ENCODE measurements at places on chromosomes 2 and 18.

DNA sequence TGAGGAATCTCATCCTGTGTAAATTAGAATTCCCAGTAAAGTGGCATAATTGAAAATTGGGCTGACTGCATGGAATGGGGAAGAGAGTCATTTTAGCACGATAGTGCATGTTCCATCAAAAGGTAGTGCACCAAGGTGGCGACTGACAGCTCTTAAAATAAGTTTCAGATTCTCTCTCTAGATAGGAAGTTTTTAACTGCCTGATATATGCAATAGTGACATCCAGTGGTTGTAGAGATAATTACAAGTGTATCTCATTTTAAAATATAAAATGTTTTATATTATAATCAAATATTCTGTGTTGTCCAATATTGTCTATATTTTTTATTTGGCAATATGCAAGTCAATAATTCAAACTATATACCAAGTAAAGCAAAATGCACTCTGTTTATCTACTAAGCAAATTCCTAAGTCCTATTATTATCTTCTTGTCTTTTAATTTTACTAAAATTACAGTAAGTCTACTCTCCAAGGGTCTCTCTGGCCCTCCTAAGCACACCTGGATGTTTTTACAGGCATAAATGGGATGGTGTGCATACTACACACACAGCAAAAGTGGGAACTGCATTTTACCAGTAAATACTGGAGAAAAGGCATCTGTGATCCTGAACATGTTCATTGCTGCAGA, 397.7 kb upstream of the HNRNPA3 start:
- no peak for DNase-seq

DNA sequence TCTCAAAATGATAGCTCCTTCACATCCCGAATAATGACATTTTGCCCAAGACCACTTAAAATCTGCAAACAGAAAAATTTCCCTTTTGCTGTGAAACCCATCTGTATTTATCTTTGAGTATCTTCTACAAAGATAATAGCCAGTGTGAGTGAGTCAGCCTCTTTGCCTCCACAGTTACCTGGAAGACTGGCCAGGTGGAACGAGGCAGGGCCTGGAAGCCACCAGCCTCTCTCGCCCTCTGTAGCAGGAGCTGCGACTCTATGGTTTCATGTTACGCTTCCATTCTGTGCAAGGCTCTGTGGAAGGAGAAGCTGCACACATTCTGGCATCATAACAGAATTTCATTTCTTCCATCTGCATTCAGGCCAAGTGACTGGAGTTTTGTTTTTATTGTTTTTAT, 9.5 kb downstream of the ELP2 start:
- no peak for DNase-seq

DNA sequence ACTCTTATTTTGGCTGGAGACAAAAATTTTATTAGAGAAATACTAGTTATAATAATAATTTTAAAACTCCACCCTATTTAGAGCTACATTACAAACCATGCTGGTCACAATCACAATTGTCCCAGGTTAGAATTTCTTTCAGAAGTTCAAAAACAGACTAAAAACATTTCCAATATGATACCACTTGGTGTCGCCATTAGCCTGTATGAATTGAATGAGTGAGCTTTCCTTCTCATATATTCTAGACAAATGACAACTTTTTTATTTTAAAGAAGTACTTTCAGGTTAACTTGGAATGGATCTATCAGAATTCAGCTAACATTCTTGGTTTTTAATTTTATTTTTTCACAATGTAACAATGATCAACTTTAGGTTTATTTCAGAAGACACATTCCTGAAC, 48.0 kb downstream of the SERPINB8 start:
- DNase-seq = no peak

DNA sequence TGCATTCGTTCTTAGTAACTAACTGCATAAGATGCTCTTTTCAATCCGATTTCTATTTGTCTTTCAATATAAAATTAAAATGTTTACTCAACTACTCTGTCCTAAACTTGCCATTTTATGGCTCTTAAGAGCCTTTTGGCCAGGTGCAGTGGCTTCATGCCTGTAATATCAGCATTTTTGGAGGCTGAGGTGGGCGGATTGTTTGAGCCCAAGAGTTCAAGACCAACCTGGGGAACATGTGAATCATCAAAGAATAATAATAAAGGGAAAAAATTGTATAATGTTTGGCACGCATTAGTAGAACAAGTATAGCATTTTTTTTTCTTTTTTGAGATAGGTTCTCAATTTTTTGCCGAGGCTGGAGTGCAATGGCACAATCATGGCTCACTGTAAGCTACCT, 92.5 kb downstream of the C2orf74 start:
- no peak for DNase-seq

DNA sequence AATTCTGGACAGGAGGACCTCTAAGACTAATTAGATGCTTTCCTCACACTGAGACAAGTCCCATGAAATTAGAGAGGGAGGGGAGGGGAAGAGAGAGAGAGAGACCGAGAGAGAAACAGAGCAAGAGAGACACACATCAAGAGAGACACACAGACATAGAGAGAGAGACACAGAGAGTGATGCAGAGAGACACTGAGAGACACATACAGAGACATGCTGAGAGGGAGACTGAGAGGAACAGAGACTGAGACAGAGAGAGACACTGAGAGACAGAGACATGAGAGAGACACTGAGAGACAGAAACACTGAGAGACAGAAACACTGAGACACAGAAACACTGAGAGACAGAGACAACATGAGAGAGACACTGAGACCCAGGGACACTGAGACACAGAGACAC, 250.8 kb downstream of the TNS1 start:
- DNase-seq = no peak

- no peak for DNase-seq
Measured at GRCh38 chr2:231957913-231958763, 3.4 kb upstream of the DIS3L2 start.

DNA sequence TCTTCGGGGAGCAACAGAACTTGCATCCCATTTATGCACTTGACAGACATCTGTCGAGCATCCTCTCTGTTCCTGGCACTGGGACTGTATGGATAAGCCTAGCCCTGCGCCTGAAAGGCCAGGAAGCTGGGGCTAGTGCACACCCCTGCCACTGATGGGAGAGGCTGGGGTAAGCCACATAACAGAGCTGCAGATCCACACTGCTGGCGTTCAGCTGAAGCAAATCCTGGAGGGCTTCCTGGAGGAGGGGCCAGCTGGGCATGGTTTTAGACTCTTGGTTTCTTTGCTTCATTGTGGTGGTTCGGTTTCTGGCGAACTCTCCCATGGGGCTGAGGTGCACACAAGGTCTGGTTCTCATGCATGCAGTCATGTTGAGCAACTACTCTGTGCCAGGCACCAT, 45.5 kb upstream of the FOSL2 start:
- DNase-seq = no peak

- no peak for DNase-seq
Measured at GRCh38 chr18:68962623-68963022, 164.7 kb downstream of the CCDC102B start.

DNA sequence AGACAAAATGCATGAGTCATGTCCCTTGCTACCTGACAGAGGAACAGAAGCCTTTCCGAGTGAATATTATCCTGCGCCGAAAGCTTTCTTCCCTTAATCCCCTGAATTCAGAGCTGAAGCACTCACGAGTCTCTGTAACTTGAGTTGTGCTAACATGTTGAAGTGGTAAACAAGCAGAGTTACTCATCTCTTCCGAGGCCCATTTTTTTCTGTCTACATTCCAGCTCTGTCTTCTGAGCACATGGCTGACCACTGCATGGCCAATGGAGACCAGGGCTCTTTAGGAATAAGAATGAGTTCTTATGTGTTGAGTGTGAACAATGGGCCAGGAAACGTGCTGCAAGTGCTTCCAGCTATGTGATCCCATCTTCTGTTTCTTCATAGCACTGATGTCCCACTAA, 73.1 kb upstream of the PID1 start:
- no peak for DNase-seq

GRCh38 chr2:96431319-96431718, 73.8 kb downstream of the NEURL3 start:
- DNase-seq = no peak

DNA sequence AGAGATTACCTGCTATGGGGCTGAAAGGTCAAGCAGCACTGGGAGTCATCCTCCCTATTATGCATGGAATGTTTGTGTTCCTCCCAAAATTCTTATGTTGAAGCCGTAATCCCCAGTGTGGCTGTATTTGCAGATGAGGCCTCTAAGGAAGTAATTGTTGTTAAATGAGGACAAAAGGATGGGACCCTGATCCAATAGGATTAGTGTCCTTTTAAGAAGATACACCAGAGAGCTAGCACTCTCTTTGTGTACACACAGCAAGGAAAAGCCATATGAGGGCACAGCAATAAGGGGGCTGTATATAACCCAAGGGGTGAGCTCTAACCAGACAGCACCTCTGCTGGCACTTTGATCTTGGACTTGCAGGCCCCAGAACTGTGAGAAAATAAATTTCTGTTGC, 18.3 kb downstream of the STAM2 start:
- DNase-seq = no peak

Measured in T1000 (cell line).